ENCODE measurements at places on chromosomes 2 and 18. TPM values are rescaled to one million over a fixed set of nuclear protein-coding genes. Genes with fewer than 3 reads are reported as not detected.

GRCh38 chr2:27204566-27204965 is 7.3 kb upstream of the ATRAID start:
- no peak overlapping the region for H3K27ac ChIP-seq
- DNase-seq, result no peak
- no peaks in the 10 kb centered on the region for H3K27me3 ChIP-seq
- H3K4me3 ChIP-seq, result no peak overlapping the region
- peaks cover 35% of the 10 kb centered on the region for H3K36me3 ChIP-seq

GRCh38 chr2:7132753-7133152 is 215.5 kb downstream of the RNF144A start:
- no peaks in the 10 kb centered on the region for H3K36me3 ChIP-seq
- no peak overlapping the region for H3K4me3 ChIP-seq
- H3K4me1 ChIP-seq, result no peaks in the 10 kb centered on the region
- no peak for DNase-seq

GRCh38 chr2:101327863-101328394 is 19.4 kb upstream of the RNF149 start:
- no peaks in the 10 kb centered on the region for H3K27me3 ChIP-seq
- H3K4me1 ChIP-seq, result peaks cover 20% of the 10 kb centered on the region

GRCh38 chr2:111249806-111250205 is 129.1 kb downstream of the BCL2L11 start:
- no peak overlapping the region for H3K4me3 ChIP-seq
- H3K36me3 ChIP-seq, result peaks cover 8% of the 10 kb centered on the region
- H3K27ac ChIP-seq, result no peak overlapping the region
- no peaks in the 10 kb centered on the region for H3K4me1 ChIP-seq
- no peak for DNase-seq

GRCh38 chr18:79548077-79548450 is 131.5 kb upstream of the CTDP1 start:
- no peak overlapping the region for H3K27ac ChIP-seq
- H3K27me3 ChIP-seq, result peaks cover 6% of the 10 kb centered on the region
- H3K4me1 ChIP-seq, result no peaks in the 10 kb centered on the region
- H3K4me3 ChIP-seq, result no peak overlapping the region

DNA sequence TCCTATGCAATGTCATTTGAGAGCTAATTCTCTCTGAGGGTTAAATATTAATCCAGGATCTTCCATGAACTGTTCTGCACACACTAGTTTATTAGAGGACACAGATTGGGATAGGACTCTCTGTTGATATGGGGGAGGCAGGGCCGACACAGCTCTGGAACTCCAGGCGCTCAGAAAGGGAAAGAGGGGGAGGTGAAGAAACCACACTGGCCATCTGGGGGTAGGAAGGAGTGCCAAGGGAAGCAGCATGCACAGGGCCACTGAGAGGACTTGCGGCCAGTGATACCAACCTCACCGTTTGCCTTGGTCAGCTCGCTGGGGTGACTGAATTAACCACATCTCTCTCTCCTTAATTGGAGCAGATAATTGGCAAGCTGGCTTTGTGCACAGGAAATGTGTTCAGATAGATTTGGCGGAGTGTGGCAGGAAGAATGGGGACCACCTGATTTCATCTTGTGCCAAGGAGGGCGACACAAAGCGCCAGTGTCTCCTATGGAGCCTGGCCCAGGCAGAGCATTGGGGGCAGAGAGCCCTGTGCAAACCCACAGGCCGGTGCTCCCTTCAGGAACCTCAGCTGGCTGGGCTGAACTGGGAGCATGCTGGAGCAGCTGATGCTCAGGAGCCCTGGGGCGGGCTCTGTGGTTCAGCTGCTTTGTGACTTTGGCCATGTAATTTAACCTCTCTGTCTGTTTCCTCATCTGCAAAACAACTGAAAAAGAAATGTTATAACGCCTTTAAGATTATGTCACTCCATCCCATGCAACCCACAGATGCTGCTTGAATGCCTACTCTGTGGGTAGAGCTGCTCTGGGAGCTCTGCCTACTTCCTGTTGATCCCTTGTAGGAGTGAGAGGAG is 114.7 kb upstream of the STON1 start:
- H3K27ac ChIP-seq, result no peak overlapping the region
- peaks cover 2% of the 10 kb centered on the region for H3K4me1 ChIP-seq
- H3K4me3 ChIP-seq, result no peak overlapping the region
- H3K36me3 ChIP-seq, result no peaks in the 10 kb centered on the region

GRCh38 chr2:43040084-43040854 is 186.1 kb downstream of the ZFP36L2 start:
- no peak overlapping the region for H3K27ac ChIP-seq
- no peaks in the 10 kb centered on the region for H3K36me3 ChIP-seq
- no peak for DNase-seq
- no peak overlapping the region for H3K4me3 ChIP-seq

DNA sequence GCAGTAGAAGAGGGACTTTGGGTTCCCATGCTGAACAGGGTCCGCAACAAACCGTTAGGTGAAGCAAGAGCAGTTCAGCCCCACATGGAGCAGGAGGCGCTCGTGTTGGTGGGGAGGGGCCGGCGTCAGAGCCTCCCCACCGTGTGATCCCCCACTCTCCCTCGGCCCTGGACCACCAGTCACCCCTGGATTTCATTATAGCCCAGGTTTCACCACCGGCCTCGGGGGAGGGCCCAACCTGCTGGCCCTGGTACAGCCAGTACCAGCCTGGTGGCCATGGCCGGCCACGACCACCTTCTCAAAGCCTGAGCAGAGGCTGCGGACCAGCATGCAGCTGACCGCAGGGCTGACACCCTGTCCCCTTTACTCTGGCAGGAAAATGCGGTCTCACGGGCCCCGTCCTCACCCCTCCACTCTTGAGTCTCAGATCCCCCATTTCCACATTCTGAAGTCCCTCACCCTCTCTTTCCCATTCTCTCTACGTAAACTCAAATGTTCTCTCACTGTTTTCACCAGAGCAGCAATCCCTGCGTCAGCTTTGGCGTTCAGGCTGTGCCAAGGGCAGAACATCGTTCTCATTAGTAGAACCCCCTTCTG is 8.6 kb downstream of the MLPH start:
- H3K4me3 ChIP-seq, result no peak overlapping the region
- H3K27me3 ChIP-seq, result no peaks in the 10 kb centered on the region
- peaks cover 79% of the 10 kb centered on the region for H3K36me3 ChIP-seq
- DNase-seq, result no peak

- no peak overlapping the region for H3K27ac ChIP-seq
- no peak overlapping the region for H3K4me3 ChIP-seq
- no peak for DNase-seq
Measured at GRCh38 chr2:199987586-199987985, 32.2 kb downstream of the MAIP1 start.

DNA sequence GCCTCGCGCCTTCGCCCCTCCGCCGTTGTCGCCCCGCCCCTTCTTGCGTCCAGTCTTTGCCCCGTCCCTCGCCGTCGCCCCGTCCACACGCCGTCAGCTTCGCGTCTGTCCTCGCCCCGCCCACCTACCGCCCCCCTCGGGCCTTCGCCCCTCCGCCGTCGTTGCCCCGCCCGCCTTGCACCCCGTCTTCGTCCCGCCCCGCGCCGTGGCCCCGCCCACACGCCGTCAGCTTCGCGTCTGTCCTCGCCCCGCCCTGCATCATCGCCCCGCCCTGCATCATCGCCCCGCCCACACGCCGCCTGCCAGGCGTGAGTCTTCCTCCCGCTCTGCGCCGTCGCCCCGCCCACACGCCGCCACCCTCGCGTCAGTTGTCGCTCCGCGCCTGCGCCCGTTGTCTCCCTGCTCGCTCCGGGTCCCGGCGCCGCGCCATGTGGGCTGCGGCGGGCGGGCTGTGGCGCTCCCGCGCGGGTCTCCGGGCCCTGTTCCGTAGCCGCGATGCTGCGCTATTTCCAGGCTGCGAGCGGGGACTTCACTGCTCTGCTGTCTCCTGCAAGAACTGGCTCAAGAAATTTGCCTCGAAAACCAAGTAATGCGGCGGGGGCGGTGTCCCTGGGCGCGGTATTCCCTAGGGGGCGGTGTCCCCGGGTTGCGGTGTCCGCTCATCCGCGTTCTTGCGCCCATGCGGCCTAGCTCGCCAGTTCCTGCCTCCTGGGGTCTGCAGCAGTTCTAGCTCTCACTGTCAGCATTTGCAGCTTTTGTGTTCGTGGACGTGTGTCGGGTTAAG is at the start of gene RBFA:
TSS of gene RBFA (plus strand) at position 367 of the 784 bp plus-strand sequence. CDS start at position 429, 62 bp downstream.
- peak; percentile 90 for DNase-seq
- no peaks in the 10 kb centered on the region for H3K27me3 ChIP-seq
- H3K27ac ChIP-seq, result peak within 1 kb of the TSS; percentile 88
- peak within 1 kb of the TSS; percentile 83 for H3K4me3 ChIP-seq
- H3K4me1 ChIP-seq, result peaks cover 17% of the 10 kb centered on the region

GRCh38 chr2:40384714-40385113 is 67.2 kb downstream of the SLC8A1 start:
- H3K4me3 ChIP-seq, result no peak overlapping the region
- DNase-seq, result peak; percentile 83
- no peaks in the 10 kb centered on the region for H3K27me3 ChIP-seq
- H3K36me3 ChIP-seq, result no peaks in the 10 kb centered on the region
- H3K4me1 ChIP-seq, result peaks cover 3% of the 10 kb centered on the region

DNA sequence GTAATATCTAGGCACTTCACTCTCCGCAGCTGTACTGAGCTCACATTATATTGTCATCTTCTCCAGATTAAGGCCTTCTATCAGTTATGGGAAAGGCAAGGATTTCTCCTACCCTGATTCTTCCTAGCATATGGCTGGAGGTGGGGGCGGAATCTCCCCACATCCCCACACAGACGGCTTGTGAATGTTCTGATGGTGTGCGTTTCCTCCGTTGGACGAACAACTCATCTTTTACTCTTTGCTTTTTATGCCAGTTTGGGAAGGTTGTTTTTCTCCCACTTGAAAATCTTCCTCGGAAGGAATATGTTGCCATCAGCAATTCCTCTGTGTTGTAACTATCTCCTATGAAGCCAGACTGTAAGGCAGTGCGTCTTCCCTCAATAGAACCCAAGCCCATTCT is 24.3 kb downstream of the KLHL29 start:
- no peaks in the 10 kb centered on the region for H3K36me3 ChIP-seq
- no peak for DNase-seq
- peaks cover 3% of the 10 kb centered on the region for H3K27me3 ChIP-seq
- H3K4me3 ChIP-seq, result no peak overlapping the region

DNA sequence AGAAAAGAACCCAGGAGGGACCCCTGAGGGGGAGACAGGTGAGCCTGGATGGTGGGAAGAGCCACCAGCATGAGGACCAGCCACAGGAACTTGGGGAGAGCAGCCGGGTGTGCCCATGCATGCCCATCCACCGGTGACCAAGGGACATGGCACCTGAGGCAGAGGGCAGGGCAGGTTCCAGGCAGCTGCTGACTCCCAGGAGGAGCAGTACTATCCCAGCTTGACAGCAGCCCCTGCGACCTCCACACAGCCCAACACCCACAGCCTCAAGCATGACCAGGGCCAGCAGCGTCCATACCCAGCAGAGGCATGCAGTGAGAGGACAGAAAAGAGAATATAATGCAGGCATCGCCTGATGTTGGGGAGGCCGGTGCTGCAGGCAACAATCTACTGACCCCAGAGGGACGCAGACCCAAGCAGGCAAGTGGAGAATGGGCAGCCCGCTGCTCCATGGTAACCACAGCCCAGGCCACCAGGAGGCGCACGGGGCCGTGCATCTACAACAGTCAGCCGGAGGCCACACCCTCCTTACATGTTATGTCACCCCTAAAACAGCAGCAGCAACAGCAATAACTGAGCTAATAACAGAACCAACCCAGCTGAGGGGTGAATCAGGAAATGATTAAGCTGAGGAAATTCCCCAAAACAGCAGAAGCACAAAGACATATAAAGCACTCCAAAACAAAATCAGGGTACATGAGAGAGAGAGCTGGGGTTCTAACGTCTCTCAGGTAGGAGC is 44.1 kb downstream of the ANKMY1 start:
- no peak overlapping the region for H3K4me3 ChIP-seq
- no peaks in the 10 kb centered on the region for H3K4me1 ChIP-seq
- no peak overlapping the region for H3K27ac ChIP-seq
- DNase-seq, result peak; percentile 56
- no peaks in the 10 kb centered on the region for H3K27me3 ChIP-seq

DNA sequence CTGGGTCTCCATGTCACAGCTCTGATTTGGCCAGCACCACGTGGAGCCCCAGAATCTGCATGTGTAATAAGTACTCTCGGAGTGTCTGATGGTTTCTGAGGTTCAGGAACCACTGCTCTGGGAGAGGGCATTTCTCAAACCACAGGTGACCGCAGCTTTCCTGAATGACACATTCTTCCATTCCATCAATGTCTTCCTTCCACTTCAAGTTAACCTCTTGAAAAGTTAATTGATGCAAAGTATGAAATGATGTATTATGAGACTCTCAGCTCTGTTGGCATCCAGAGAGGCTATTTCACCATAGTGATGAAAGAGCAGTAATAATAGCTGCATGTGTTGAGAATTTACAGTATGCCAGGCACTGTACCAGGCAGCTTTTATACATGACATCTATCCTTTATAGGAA is 61.3 kb upstream of the CRIM1 start:
- DNase-seq, result peak; percentile 38
- H3K27ac ChIP-seq, result no peak overlapping the region
- no peaks in the 10 kb centered on the region for H3K27me3 ChIP-seq
- no peak overlapping the region for H3K4me3 ChIP-seq
- H3K36me3 ChIP-seq, result no peaks in the 10 kb centered on the region
- H3K4me1 ChIP-seq, result no peaks in the 10 kb centered on the region

DNA sequence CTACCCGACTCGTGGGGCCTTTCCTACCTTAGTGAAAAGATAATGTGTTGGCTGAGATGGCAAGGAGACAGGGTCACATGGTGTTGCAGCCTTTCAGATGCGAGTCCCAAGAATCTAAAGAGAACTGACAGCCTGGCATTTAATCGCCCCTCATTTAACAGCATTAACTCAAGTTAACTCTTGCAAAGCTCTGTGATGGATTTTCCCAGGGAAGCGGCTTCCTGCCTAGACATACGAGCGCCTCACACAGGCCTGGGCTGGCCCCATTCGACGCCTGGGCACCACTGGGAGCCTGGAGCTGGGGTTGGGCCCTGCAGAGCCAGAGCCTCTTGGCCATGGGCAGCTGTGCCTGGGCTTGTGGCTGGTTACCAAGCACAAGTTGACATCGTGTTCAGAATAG is 140.8 kb downstream of the SEPTIN10 start:
- H3K27ac ChIP-seq, result no peak overlapping the region
- no peaks in the 10 kb centered on the region for H3K27me3 ChIP-seq
- DNase-seq, result no peak
- H3K36me3 ChIP-seq, result no peaks in the 10 kb centered on the region
- no peak overlapping the region for H3K4me3 ChIP-seq

MBP gene
- 10.8 TPM for total RNA-seq

GAD1 gene
- total RNA-seq, result 4.7 TPM

TMEM237 gene
- 37.7 TPM for total RNA-seq

GAL3ST2 gene
- total RNA-seq, result not detected

HTRA2 gene
- total RNA-seq, result 24.4 TPM

SRD5A2 gene
- total RNA-seq, result not detected

LYG1 gene
- total RNA-seq, result 1.1 TPM

TLX2 gene
- not detected for total RNA-seq
